ENCODE measurements at places on chromosomes 11 and 22. TPM values are rescaled to one million over a fixed set of nuclear protein-coding genes. Genes with fewer than 3 reads are reported as not detected.
A peak's percentile ranks its signal among the peaks of the same experiment; 100 is the strongest.

The CCDC116 gene
- total RNA-seq, result not detected

The GGTLC3 gene
- not detected for total RNA-seq

The VWCE gene
- 0.76 TPM for total RNA-seq

The ANKRD49 gene
- 5.0 TPM for total RNA-seq

The SHANK3 gene
- 22.1 TPM for total RNA-seq

The PLAAT2 gene
- total RNA-seq, result not detected

The DGCR6 gene
- total RNA-seq, result 8.2 TPM

GRCh38 chr11:77115181-77115611 is 12.6 kb downstream of the OMP start:
- H3K27ac ChIP-seq, result no peak overlapping the region
- no peak overlapping the region for H3K4me3 ChIP-seq
- H3K36me3 ChIP-seq, result no peaks in the 10 kb centered on the region
- no peak for DNase-seq

GRCh38 chr11:34640050-34640923 is 19.4 kb downstream of the EHF start:
- H3K27ac ChIP-seq, result no peak overlapping the region
- peaks cover 6% of the 10 kb centered on the region for H3K4me1 ChIP-seq
- no peak overlapping the region for H3K4me3 ChIP-seq
- no peaks in the 10 kb centered on the region for H3K27me3 ChIP-seq
- DNase-seq, result no peak

DNA sequence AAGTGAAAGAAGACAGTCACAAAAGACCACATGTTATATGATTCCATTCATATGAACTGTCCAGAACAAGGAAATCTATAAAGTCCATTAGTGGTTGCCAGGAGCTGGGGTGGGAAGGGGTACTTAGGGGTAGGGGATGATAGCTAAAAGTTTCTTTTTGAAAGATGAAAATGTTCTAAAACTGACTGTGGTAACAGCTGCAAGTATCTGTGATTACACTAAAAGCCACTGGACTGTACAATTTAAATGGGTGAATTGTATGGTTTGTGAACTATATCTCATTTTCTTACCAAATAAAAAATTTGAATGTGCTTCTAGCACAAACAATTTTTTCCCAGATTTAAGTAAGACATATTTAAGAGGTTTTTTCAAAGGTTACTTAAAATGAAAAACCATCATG is 22.1 kb downstream of the CHKA start:
- no peak overlapping the region for H3K4me3 ChIP-seq
- no peaks in the 10 kb centered on the region for H3K27me3 ChIP-seq

GRCh38 chr22:17167486-17167885 is 8.4 kb upstream of the HDHD5 start:
- H3K27me3 ChIP-seq, result no peaks in the 10 kb centered on the region
- DNase-seq, result peak; percentile 78

DNA sequence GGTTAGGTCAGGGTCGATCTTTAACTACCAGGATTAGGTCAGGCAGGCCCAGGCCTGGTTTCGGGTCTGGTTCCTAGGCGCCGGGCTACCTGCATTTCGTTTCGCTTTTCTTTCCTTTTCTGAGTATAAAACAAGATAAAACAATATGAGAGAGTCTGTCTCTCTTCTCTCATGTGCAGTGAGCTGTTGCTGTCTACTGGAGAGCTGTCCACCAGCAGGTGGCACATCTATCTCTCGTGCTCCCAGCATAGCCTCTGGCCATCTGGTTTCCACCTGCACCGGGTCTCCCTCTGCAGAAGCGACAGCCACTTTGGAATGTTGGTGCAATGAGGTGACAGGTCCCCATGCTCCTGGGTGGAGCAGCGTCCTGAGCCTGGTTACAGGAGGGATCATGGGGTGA is 27.6 kb downstream of the RIBC2 start:
- peaks cover 4% of the 10 kb centered on the region for H3K4me1 ChIP-seq
- peak; percentile 78 for DNase-seq

DNA sequence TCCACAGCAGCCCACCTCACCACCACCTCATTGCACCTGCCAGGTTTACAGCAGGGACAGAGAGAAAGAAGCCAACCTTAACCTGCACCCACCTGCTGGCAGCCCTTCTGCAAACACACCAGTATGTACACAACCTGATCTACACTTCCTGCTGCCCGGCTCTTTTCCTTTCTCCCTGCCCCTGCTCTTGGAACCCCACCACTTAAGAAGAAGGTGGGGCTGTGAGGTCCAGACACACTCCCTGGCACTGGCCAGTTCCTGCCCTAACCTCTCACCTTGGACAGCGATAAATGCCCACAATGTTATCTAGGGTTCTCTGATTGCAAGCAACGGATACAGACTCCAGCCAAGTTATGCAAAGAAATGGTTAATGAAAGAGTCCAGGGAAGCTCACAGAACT is 10.8 kb upstream of the SLC35C1 start:
- no peak overlapping the region for H3K27ac ChIP-seq
- H3K36me3 ChIP-seq, result no peaks in the 10 kb centered on the region
- no peak overlapping the region for H3K4me3 ChIP-seq
- H3K4me1 ChIP-seq, result no peaks in the 10 kb centered on the region
- H3K27me3 ChIP-seq, result peaks cover 4% of the 10 kb centered on the region

- no peak overlapping the region for H3K27ac ChIP-seq
- H3K36me3 ChIP-seq, result no peaks in the 10 kb centered on the region
Measured at GRCh38 chr11:121482231-121483129, 29.7 kb upstream of the SORL1-AS1 start.

DNA sequence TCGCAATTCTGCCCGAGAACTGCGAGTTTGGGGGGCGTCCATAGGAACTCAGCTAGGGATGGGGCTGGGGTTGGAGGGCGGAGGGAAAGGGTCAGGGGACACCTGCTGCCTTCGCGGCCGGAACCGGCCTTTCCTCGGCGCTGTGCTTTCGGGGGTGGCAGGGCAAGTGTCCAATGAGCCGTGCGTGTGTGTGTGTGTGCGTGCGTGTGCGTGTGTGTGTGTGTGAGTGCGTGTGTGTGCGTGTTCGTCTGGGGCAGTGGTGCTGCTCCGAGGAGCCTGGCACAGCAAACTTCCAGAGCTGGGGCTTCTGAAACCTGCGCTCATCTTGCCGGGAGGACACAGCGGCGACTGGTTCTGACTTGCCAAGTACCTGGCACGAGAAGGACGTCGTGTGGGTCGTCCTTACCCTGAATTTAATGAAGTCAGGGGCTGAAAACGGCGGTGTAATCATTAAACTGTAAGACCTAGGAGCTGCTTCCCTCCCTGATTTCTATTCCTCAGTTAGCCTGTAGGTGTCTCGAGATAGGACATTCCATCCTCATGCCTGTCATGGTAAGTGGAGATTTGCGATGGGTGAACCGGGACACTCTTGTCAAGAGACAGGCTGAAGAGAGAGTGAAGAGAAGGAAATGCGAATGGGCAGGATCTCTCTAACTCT is 27.0 kb upstream of the AMOTL1 start:
- no peaks in the 10 kb centered on the region for H3K4me1 ChIP-seq
- H3K27me3 ChIP-seq, result no peaks in the 10 kb centered on the region
- H3K36me3 ChIP-seq, result no peaks in the 10 kb centered on the region
- peak overlapping the region; percentile 44 for H3K27ac ChIP-seq
- H3K4me3 ChIP-seq, result peak overlapping the region; percentile 61
- DNase-seq, result no peak

GRCh38 chr11:110059706-110060463 is 33.3 kb upstream of the ZC3H12C start:
- no peaks in the 10 kb centered on the region for H3K27me3 ChIP-seq
- DNase-seq, result no peak
- no peaks in the 10 kb centered on the region for H3K4me1 ChIP-seq
- H3K27ac ChIP-seq, result no peak overlapping the region

DNA sequence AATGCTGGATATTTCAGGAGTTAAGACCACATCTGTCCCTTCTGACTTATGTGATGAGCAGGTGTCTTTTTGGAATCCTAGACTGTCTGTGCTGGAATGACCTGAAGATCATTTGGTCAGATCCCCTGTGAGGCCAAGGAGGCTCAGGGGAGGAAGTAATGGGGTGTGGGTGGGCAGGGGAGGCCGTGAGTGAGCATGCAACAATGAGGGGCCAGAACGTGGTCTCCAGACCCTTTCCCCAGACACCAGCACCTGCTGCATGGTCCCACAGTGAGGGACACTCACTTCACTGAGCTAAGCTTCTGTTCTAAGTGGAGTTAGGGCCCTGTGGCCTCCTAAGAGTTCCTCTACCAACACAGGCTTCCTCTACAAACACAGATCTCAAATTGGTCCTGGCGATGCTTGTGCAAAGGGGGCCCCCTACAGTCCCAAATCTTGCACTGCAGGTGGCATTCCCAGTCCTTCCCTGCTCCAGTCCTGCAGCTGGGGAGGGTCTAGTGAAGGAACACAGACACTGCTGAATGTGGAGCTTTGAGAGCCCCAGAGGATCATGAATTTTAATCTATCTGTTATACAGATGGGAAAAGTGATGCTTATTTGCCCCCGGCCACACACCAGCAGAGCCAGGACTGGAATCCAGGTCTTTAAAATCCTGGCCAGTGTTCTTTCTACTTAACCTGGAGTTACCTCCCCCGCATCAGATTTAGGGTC is 7.4 kb downstream of the USP2 start:
- H3K27me3 ChIP-seq, result no peaks in the 10 kb centered on the region
- no peak overlapping the region for H3K4me3 ChIP-seq
- no peak for DNase-seq
- H3K27ac ChIP-seq, result peak overlapping the region; percentile 97
- peaks cover 82% of the 10 kb centered on the region for H3K4me1 ChIP-seq

- H3K36me3 ChIP-seq, result no peaks in the 10 kb centered on the region
- H3K4me1 ChIP-seq, result no peaks in the 10 kb centered on the region
Measured at GRCh38 chr22:47055461-47055860, 293.0 kb downstream of the TBC1D22A start.

- H3K4me3 ChIP-seq, result no peak overlapping the region
- H3K27me3 ChIP-seq, result no peaks in the 10 kb centered on the region
Measured at GRCh38 chr11:86360775-86361395, 13.8 kb upstream of the CCDC81 start.

DNA sequence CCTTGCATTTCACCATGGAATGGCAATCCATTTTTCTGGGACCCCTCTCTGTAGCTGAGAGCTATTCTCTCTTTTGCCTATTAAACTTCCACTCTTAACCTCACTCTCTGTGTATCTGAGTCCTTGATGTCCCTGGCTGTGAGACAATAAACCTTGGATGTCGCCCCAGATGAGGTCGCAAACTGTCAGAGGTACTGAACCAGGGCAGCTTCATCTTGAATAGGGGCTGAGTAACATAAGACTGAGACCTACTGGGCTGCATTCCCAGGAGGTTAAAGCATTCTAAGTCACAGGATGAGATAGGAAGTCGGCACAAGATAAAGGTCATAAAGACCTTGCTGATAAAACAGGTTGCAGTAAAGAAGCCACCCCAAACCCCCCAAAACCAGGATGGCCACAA is 68.0 kb downstream of the RSF1 start:
- DNase-seq, result peak; percentile 47
- H3K27me3 ChIP-seq, result no peaks in the 10 kb centered on the region
- H3K4me3 ChIP-seq, result no peak overlapping the region
- no peak overlapping the region for H3K27ac ChIP-seq
- H3K36me3 ChIP-seq, result no peaks in the 10 kb centered on the region
- H3K4me1 ChIP-seq, result peaks cover 36% of the 10 kb centered on the region

GRCh38 chr11:91209751-91210150 is 986.9 kb upstream of the CHORDC1 start:
- H3K27me3 ChIP-seq, result no peaks in the 10 kb centered on the region
- no peaks in the 10 kb centered on the region for H3K36me3 ChIP-seq
- H3K4me1 ChIP-seq, result no peaks in the 10 kb centered on the region

- no peaks in the 10 kb centered on the region for H3K27me3 ChIP-seq
- H3K36me3 ChIP-seq, result no peaks in the 10 kb centered on the region
- DNase-seq, result no peak
- H3K4me3 ChIP-seq, result no peak overlapping the region
- no peak overlapping the region for H3K27ac ChIP-seq
- no peaks in the 10 kb centered on the region for H3K4me1 ChIP-seq
Measured at GRCh38 chr11:36230779-36231699, 58.2 kb downstream of the COMMD9 start.
